Large intestine (tissue), 12 donors: ENCODE measurements at places on chromosomes 7 and 10. TPM values are rescaled to one million over a fixed set of nuclear protein-coding genes. Genes with fewer than 3 reads are reported as not detected.

Gene SEMA3A
- polyA plus RNA-seq = 11.7 TPM

Gene SEMA3E
- 0.82 TPM for polyA plus RNA-seq

Gene CRYGN
- polyA plus RNA-seq = 0.36 TPM

- DNase-seq = no peak
Observed at GRCh38 chr7:1688542-1688941, 18.5 kb downstream of the ELFN1 start.
